ENCODE measurements at places on chromosomes 3 and 15. TPM values are rescaled to one million over a fixed set of nuclear protein-coding genes. Genes with fewer than 3 reads are reported as not detected.

ALPK3 gene
- 33.4 TPM for total RNA-seq

UROC1 gene
- not detected for total RNA-seq

SCAANT1 gene
- not detected for total RNA-seq

OR5K2 gene
- not detected for total RNA-seq

RARRES1 gene
- total RNA-seq, result 1.6 TPM

TMF1 gene
- total RNA-seq, result 12.5 TPM

C3orf22 gene
- total RNA-seq, result under 0.01 TPM

ACP3 gene
- total RNA-seq, result 0.52 TPM

TMEM207 gene
- total RNA-seq, result not detected

TGM5 gene
- not detected for total RNA-seq

SLC12A8 gene
- 1.0 TPM for total RNA-seq

GRAMD1C gene
- 1.6 TPM for total RNA-seq

RETNLB gene
- total RNA-seq, result not detected

HIGD2B gene
- not detected for total RNA-seq

ACSBG1 gene
- total RNA-seq, result under 0.01 TPM

DNAH12 gene
- 0.52 TPM for total RNA-seq

EIF4G1 gene
- 162 TPM for total RNA-seq

LIPH gene
- total RNA-seq, result under 0.01 TPM

DLEC1 gene
- under 0.01 TPM for total RNA-seq

ITPKA gene
- not detected for total RNA-seq

ANKRD63 gene
- total RNA-seq, result not detected

IL5RA gene
- not detected for total RNA-seq

CHRM5 gene
- not detected for total RNA-seq

CHSY1 gene
- 29.7 TPM for total RNA-seq

EEF1AKMT4 gene
- total RNA-seq, result 2.1 TPM

TMEM40 gene
- total RNA-seq, result under 0.01 TPM

PYGO1 gene
- total RNA-seq, result 10.4 TPM

ECE2 gene
- total RNA-seq, result not detected

SLC22A13 gene
- total RNA-seq, result not detected

CYP1A2 gene
- total RNA-seq, result not detected

CFAP161 gene
- 5.7 TPM for total RNA-seq

SLC2A2 gene
- not detected for total RNA-seq

TMC3 gene
- total RNA-seq, result not detected

GOLGA6D gene
- under 0.01 TPM for total RNA-seq
